G401 (cell line): ENCODE measurements at places on chromosomes 1 and 21. TPM values are rescaled to one million over a fixed set of nuclear protein-coding genes. Genes with fewer than 3 reads are reported as not detected.

CRNN gene
- not detected in 2 replicates for total RNA-seq

TDRD5 gene
- not detected in 2 replicates for total RNA-seq

KRTAP12-2 gene
- not detected in 2 replicates for total RNA-seq

PGLYRP3 gene
- not detected in 2 replicates for total RNA-seq

TAS1R1 gene
- not detected in 2 replicates for total RNA-seq

ALG6 gene
- 12.5 and 19.1 TPM in 2 replicates for total RNA-seq

OR2T35 gene
- total RNA-seq: not detected in 2 replicates

CLSTN1 gene
- total RNA-seq: 136 and 175 TPM in 2 replicates

SLC16A4 gene
- 0.85 and 2.3 TPM in 2 replicates for total RNA-seq

MAP3K21 gene
- total RNA-seq: not detected in 2 replicates

CACNA1S gene
- 0.06 TPM in 1 of 2 replicates, not detected in the other for total RNA-seq
